ENCODE measurements at places on chromosomes 16 and 17.

GRCh38 chr17:41345992-41346391, 4.6 kb downstream of the KRT33A start:
- no peak for DNase-seq

DNA sequence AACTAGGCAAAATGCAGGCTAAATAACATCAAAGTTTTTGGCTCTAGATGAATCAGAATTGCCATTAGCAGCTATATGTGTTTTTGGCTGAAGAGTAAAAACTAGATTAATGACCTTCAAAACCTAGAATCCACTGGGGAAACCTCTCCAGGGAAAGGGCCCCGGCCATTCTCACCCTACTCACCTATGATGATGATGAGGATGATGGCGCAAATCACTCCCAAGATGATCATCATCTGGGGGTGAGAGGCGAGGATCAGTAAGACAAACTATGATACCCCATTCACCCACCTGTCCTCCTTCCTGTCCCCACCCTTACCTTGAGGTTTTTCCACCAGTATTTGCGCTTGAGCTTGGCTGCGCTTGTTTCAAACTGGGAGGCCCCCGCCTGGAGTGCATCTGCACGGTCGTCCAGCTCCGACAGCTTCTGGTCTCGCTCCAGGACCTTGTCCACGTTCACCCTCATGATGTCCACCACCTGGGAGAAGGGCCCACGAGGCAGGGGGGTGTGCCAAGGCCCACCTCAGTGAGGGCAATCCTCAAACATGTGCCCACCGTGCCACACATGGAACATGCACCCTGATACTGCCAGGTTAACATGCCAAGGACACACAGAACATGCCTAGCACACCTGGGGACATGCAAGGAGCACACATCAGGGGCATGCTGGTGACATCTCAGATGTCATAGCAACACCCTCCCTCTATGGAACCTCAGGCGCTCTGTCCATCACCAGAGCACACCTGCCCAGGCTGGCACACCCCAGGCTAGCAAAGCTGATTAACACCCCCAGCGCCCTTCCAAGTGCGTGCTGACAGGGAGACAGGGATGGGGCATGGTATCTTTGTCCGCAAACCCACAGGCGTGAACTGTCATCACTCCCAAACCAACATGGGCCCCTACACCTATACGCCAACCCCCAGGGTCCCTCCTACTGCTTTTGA, 1.2 kb downstream of the VAMP2 start:
- DNase-seq, result no peak

DNA sequence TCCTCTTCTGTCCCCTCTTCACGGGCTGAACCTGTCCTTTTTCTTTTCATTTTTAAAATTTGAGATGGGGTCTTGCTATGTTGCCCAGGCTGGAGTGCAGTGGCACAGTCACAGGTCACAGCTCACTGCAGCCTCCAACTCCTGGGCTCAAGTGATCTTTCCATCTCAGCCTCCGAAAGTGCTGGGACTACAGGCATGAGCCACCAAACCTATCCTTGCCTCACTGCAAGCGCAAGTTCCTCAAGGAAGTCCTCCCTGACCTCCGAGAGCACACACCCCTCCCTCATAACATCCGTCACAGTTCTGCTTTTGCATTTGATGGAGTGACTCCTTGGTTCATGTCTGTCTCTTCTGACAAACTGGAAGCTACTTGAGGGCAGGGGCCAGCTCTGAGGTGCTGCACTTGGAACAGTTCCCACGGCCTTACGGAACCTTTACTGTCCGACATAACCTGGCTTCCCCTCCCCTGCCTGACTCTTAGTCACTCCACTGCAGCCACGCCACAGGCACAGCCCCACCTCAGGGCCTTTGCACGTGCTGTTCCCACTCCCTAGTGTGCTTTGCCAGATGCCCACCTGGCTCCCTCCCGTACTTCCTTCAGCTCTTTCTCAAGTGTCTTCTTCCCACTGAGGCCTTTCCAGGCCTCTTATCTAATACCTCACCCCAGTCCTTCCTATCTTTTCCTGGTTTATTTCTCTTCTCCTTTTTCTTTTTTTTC, 4.4 kb downstream of the TBX6 start:
- no peak for DNase-seq

DNA sequence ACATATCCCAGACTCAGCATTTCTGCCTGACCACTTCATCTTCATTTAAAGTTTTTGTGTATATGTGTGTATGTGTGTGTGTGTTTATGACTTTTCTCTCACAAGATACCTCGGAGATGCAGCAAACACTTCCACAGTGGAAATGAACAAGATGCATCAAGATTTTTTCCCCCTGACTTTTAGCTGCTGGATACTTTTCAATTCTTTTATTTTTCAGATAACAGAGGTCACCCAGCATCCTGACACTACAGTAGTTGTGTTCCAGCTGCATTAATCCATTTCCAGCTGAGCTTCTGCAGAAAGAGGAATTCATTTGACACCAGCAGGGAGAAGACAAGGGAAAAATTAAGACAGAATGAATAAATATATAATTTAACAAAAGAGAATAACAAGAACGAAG, 130.2 kb upstream of the PSMD7 start:
- DNase-seq, result no peak

DNA sequence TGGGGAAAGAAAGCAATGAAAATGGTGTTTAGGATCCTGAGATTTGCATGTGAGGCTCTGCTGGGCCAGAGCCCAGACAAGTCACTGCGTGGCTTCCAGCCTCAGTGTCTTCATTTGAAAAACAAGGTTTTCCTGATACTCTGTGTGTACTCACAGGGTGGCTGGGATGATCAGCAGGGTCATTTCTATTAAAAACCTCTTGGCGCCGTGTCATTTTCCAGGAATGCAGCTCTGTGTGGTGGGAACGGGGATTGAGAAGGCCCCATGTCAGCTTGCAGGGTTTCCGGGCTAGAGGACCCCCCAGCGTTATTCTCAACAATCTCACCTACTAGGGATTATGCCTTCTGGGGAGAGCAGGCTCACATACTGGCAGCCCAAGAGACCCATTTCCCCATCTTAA, 73.5 kb downstream of the FOXL1 start:
- no peak for DNase-seq

- no peak for DNase-seq
These were observed 19.0 kb downstream of the MYH3 start for GRCh38 chr17:10638151-10638550.

DNA sequence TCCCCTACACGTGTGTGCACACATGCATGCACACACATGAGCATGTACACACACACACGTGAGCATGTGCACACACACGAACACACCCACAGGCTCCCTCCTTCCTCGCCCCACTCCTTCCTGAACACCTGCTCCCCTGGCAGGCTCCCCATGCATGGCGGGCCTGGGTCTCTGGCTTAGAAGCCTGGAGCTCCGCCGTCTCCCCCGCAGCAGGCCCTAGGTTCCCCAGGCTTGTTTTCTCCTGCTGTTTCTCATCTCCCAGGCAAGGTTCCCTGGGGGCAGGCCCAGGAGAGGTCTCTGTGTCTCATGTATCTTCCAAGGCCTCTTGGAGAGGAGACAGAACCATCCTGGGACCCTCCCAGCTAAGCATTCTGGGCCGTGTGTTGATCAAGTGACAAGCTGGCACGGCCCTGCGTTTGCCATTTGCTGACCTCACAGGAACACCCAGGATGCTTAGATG, 202.3 kb upstream of the CIBAR2 start:
- DNase-seq, result no peak

GRCh38 chr16:55809851-55810250, 23.0 kb downstream of the CES1 start:
- DNase-seq, result no peak

DNA sequence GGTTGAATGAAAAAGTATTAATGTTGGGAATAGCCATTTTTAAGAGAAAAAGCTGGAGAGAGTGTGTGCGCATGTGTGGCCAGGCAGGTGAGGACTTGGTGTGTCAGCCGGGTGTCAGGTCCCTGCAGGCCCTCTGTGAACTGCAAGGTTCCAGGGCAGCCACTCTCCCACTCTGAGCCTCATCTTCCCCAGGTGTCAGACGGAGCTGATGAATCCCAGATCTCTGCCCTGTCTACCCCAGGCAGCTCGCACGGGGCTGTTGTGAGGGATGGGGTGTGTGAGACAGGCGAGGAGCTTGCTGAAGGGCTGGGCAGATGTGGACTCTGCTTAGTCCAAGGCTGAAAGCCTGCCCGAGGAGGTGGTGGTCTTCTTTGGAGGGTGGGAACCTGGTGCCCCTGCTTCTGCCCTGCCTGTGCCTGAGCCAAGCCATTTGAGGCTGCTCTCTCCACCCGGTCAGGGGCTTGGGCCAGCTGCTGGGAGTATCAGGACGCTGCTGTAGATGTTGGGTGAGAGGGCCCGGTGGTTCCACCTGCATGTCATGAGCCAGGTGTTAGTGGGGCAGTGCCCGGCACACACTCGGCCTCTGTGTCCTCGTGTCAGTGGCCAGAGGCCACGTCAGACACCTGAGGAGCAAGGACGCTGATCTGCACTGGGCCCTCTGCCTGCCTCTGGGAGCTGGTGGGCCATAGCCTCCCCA, 122.4 kb downstream of the RAB11FIP4 start:
- DNase-seq, result no peak

Data from fibroblast of skin of left quadriceps (primary cell).